Mammary epithelial cell (primary cell): ENCODE measurements at places on chromosomes 11 and 22. TPM values are rescaled to one million over a fixed set of nuclear protein-coding genes. Genes with fewer than 3 reads are reported as not detected.
A peak's percentile ranks its signal among the peaks of the same experiment; 100 is the strongest.

DNA sequence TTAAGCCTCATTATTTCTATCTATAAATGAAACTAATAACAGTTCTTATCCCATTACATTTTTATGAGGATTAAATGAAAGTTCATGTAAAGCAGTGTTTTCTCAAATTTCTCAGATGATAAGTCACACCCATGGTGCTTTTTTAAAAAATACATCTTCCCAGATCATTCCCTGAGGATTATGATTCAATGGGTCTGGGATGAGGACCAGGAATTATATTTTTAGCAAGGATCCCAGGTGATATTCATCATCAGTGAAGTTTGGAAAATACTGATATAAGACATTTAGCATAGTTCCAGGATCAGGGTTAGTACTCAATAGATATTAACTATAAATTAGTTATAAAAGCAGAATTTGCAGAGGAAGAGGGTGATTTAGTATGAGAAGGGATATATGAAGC, 89.1 kb downstream of the BBOX1 start:
- no peak for DNase-seq

- DNase-seq, result no peak
These were observed 42.2 kb downstream of the P4HA3 start for GRCh38 chr11:74269161-74269811.

DNA sequence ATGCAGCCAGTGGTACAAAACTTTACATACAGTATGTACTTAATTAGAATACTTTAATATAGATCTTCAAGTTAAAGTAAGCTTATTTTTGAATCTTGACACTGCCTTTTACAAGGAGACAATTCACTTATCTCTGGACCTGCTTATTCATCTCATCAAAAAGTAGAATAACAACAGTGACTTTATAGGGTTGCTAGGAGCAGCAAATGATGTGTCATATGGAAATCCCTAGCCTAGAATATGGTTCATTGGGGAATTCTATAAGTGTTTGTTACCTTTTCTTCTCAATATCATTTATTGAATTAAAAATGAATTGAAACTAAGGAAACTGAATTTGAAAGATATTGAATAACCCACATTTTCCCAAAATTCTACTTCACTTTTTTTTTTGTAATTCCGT, 45.0 kb upstream of the FIBIN start:
- peak; percentile 65 for DNase-seq

GRCh38 chr11:122267602-122268001, 151.6 kb upstream of the BLID start:
- peak; percentile 31 for DNase-seq

The FOLH1 gene
- polyA plus RNA-seq, result not detected

- no peak for DNase-seq
These were observed 17.4 kb downstream of the LIMK2 start for GRCh38 chr22:31229402-31230079.

The SMIM35 gene
- polyA plus RNA-seq, result not detected

The OR52A1 gene
- not detected for polyA plus RNA-seq

The ATG13 gene
- 39.0 TPM for polyA plus RNA-seq

- peak; percentile 98 for DNase-seq
These were observed 61.0 kb upstream of the PLET1 start for GRCh38 chr11:112321501-112322172.

DNA sequence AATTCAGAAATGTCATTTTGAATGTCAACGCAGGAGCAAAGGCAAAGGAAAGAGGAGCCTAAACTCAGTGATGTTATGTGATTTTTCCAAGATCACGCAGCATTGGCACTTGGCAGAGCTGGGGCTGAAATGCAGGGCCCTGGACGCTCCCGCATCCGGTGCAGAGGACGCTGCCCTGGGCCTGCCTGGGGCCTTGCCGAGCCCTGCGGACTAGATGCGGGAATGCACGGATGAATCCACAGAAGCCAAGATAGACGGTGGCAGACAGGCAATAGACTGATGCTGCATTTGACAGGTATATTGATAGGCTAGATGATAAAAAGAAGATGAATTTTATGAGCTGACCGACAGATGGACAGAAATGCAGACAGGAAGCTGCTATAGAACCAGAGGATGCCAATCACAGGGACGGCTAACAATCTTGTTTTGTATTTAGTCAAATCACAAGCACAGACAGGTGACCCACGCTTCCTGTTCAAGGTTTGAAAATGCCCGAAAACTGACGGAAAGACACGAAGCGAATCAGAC, 696 bp upstream of the MARK2 start:
- DNase-seq, result no peak

The ALDH3B2 gene
- polyA plus RNA-seq, result 0.65 TPM

GRCh38 chr22:18077087-18077638, 627 bp upstream of the PEX26 start:
- no peak for DNase-seq

The DDTL gene
- polyA plus RNA-seq, result not detected

DNA sequence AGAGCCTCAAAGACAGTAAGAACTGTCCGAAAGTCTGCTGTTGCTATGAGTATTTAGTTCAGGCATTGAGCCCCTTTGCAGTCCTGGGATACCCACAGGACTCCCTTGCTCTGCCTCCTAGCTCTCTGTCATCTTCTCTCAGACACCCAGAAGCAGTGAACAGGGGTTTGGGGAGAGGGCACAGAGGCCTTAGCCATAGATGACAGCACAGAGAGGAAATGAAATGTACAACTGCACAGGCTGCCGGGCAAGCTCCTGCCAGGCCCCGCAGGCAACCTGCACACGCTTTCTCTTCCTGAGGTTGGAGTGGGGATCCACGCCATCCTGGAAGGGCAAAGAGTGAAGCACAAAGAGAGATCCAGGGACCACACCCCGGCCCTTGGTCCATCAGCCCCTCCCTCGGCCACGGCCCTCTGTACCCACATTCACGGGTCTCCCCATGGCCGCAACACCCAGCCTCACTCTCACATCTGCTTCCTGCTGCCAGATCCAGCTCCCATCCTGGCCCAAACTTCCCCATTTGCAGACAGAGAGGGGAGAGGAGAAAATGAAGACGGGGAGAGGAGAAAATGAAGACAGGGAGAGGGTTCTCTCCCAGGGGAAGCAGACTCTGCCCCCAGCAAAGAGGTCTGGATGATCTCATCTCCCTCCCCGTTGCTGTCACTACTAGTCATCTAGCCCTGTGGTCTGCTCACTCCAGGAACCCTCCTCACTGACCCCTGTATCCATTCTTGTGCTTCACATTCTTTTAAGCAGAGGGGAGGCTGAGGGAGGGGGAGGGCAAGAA, 40.7 kb downstream of the CD6 start:
- DNase-seq, result no peak

The PRR33 gene
- polyA plus RNA-seq, result not detected

- no peak for DNase-seq
These were observed 4.1 kb upstream of the MEI1 start for GRCh38 chr22:41695211-41695610.

The RBMXL2 gene
- polyA plus RNA-seq, result not detected

- no peak for DNase-seq
These were observed 185.2 kb downstream of the GRIK4 start for GRCh38 chr11:120696597-120697218.

- DNase-seq, result no peak
These were observed 567.3 kb downstream of the MIAT start for GRCh38 chr22:27224485-27225374.

The MUC2 gene
- polyA plus RNA-seq, result not detected

- peak; percentile 53 for DNase-seq
These were observed 17.0 kb upstream of the IL2RB start for GRCh38 chr22:37166675-37167066.

- DNase-seq, result peak; percentile 60
These were observed 45.9 kb downstream of the ZNF143 start for GRCh38 chr11:9506489-9507276.

DNA sequence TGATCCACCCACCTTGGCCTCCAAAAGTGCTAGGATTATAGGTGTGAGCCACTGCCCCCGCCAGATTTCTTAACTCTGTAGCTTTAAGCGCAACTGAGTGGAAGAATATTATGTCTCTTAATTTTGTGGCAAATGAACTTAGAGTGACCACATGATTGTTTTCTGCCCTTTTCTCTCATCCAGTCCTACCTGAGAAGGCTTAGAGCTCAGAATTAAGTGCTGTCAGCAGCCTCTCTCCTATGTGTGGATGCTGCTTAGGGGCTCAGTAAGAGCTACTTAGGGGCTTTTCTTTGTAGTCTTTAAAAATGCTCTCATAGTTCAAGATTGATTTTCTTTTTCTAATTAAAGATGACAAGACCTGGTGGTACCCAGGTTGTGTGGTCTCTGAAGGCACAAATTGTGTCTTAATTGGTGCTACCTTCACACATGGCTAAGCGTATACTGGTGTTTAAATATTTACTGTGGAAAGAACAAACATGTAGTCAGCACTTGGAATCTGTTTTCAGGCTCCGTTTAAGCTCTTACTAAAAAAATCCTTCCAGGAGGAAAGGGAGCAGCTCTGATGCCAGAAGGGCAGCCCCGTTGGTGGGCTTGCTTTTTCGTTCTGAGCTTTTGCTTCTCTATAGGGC, 59.3 kb downstream of the DEPDC5 start:
- no peak for DNase-seq

GRCh38 chr11:69040581-69041260, 8.0 kb upstream of the TPCN2 start:
- no peak for DNase-seq

GRCh38 chr22:44391015-44391414, 78.3 kb upstream of the SHISAL1 start:
- no peak for DNase-seq

The OR4A15 gene
- polyA plus RNA-seq, result not detected
